Cardiac septum (tissue), 1 donor: ENCODE measurements at places on chromosomes 13 and 19.

- no peak for DNase-seq
Measured at GRCh38 chr19:21751384-21751783, 16.0 kb downstream of the ZNF100 start.

DNA sequence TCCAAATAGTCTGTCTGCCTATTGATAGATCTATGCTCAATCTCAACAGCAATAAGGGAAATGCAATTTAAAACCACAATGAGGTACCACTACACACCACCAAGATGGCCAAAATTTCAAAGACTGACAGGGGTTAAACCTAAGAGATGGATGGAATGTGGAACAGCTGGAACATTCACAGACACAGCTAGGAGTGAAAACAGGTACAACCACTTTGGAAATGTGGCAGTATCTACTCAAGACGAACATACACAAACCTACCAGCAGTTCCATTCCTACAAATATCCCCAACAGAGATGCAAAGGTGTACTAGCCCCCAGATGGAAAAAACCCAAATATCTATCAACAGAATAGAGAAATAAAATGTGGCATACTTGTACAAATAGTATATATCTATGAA, 86.4 kb downstream of the TSC22D1 start:
- no peak for DNase-seq

GRCh38 chr19:609004-609346, 19.3 kb downstream of the HCN2 start:
- DNase-seq, result no peak

- no peak for DNase-seq
Measured at GRCh38 chr19:44904426-44904994, 1.1 kb upstream of the APOE start.

GRCh38 chr13:46761174-46761573, 35.8 kb downstream of the ESD start:
- DNase-seq, result no peak

DNA sequence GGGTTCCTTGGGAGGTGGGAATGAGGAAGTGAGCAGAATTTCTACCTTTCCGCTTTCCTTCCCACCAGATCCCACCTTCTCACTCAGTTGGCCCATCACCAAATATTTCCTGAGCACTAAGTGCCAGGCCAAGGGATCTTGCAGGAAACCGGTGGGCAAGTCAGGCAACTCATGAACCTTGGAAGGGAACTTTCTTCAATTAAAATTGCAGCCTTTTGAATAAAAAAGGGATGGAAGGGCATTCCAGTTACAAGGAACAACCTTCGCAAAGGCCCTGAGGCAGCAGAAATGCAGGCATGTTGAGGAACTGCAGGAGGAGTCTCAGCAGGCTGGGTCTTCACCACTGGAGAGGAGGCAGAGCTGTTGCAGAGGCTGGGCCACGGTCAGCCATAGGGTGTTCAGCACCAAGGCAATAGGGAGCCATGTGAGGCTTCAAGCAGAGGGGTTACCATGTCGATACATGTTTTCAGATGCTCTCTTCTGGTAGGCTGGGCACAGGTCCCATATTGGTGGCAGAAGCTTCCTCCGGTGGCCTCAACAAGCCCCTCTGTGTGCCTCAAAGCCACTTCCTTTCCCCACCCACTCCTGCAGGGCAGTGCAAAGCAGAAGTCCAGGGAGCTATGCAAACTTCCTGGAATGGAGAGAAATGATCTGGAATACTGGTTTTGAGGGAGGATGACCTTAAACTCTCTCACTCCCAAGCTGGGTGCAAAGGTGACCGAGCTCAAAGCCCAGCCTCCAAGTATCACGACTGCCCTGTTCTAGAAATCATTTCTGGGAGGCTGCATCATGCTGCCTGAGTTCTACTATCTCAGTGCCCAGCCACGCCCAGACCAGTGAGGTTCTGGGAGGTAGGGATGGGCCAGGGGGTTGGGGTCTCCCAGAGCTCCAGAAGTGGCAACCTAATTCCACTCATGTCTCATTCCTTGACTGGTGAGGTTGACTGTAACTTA, at the start of gene FUT6:
Gene FUT6 (minus strand): TSS at position 638 of the 953 bp plus-strand sequence. CDS start 7,135 bp downstream, outside the sequence.
- no peak for DNase-seq

DNA sequence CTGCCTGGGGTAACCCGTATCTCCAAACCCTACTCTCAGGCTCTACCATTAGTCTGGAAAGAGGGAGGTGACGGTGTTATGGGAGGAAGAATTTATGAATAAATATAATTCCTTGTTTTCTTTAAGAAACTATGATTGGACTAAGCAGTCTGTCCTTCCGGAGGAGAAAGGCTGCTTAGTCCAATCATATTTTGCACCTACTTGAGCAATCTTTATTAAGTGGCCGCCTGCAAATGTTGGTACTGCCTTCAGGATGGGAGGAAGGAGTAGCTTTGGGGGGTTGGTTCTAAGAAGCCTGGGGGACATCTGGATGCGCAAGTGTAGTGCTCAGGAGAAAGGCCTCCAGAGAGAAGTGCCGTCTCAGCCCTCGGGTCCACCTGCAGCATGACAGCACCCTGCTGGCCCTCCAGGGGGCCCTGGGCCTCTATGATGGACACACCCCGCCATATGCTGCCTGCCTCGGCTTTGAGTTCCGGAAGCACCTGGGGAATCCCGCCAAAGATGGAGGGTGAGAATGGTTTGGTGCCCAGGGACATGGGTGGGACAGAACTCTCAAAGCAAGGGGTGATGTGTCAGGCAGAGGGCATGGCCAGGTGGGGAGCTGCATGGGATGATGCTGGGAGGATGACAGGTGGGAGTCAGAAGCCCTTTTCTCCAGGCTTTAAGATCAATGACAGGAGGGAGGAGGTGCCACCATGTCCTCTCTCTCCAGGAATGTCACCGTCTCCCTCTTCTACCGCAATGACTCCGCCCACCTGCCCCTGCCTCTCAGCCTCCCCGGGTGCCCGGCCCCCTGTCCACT, 4.1 kb downstream of the ACP4 start:
- no peak for DNase-seq
